Stimulated activated CD4-positive, alpha-beta T cell treated with anti-CD3 and anti-CD28 coated beads, TNF-alpha, amount 100 ng/mL, for 4 hours (primary cell): ENCODE measurements at places on chromosomes 16 and 17.

DNA sequence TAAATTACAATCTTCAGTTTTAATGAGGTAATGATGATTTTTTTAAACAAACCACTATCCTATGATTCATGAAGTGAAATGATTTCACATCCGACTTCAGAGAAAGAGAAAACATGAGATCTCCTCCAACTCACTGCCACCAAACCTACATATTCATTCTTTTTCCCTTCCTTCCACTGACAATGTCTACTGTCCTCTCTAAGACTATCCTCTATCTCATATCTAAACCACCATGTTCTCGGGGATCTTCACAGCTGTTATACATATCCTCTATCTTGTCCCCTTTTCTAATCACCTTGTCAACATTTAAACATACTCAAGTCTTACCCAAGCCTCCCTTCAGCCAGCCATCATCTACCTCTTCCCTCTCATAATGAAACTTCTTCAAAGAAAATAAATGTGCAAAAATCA is 53.5 kb downstream of the SMURF2 start:
- DNase-seq: no peak

DNA sequence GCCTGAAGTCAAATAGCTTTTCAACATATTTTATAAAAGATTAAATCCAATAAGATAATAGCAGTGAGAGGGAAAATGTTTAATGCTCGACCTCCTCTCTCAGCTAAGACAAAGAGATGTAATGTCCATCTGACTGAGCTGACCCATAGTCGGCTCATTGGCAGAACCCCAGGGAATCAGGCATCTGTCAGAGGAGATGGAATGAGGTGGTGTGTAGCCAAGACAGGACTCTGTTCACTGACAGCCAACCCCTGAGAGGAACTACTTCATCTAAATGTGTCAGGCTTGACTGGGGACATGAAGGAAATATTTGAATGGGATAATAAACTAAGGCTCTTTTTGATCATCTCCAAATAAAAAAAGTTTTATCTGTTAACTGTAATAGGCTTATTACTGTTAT is 188.0 kb downstream of the CDH11 start:
- DNase-seq: no peak

- DNase-seq: no peak
These were observed 25.2 kb downstream of the C17orf67 start for GRCh38 chr17:56808503-56808902.

DNA sequence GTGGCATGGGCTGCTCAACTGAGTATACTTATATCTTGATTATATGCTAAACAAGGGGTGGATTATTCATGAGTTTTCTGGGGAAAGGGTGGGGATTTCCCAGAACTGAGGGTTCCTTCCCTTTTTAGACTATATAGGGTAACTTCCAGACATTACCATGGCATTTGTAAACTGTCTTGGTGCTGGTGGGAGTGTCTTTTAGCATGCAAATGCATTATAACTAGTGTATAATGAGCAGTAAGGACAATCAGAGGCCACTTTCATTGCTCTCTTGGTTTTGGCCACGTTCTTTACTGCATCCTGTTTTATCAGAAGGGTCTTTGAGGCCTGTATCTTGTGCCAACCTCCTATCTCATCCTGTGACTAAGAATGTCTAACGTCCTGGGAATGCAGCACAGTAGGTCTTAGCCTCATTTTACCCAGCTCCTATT is 12.0 kb downstream of the PRR11 start:
- DNase-seq: no peak

DNA sequence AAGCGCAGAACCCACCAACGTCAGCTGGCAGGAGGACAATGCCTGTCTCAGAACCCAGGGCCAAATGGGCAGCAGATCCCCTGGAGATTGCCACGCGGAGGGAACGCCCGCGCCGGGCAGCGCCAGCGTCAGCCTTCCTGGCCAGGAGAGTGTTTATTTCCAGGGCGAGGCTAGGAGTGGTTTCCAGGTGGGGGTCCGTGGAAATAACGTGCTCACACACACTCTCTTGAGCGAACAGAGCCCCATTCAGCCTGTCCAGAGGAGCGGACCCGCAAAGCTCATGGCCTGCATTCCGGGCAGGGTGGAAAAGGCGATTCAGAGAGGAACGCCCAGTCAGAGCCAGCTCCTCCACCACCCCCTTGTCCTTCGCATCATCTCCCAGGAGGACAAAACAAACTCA is 40.3 kb downstream of the SDK2 start:
- DNase-seq: no peak

GRCh38 chr17:61122326-61122913 is 277.2 kb upstream of the TBX2 start:
- DNase-seq: no peak

DNA sequence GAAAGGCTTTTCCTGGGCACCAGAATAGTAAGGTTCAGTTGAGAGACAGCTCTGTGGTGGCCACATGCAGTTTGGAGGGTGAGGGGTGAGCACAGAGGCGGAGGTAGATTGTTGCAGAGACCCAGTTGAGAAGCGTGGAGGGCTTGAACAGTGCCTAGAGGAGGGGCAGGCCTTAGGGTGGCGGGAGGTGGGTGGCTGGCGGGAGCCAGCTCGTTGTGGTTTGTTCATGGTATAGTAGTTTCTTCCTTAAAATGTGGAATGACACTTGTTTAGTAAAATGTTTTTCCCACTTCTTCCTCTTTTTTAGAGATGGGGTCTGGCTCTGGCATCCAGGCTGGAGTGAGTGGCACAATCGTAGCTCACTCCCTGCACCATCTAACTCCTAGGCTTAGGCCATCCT is 14.2 kb downstream of the USP10 start:
- DNase-seq: no peak

- no peak for DNase-seq
These were observed 668 bp downstream of the JUP start for GRCh38 chr17:41785859-41786226.

DNA sequence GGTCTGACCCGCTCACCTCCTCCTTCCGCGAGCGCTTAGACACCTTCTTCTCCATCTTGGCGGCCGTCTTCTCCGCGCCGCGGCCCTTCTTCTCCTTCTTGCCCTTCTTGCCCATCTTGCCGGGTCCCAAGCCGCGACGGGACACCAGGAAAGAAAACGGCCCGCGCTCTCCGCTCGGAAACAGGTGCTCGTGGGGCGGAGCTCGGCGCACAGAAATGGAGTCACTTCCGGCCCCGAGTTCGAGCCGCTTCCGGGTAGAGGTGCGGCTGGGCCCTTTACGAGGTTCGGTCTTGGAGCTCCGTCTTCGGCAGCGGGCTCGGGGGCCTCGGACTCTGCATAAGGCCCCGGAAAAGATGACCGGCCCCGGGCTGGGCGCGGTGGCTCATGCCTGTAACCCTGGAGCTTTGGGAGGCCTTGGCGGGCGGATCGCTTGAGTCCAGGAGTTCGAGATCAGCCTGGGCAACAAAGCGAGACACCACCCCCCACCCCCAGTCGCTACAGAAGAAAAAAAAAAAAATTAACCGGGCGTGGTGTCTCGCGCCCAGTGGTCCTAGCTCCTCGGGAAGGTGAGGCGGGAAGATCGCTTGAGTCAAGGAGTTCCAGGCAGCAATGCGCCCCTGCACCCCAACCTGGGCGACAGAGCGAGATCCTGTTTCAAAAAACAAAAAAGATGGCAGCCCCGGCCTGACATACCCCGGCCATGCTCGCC is at the start of gene KLHDC4:
KLHDC4 (minus strand) TSS at position 211 of the 709 bp plus-strand sequence; CDS start at position 115, 96 bp downstream.
- peak; percentile 84 for DNase-seq

- no peak for DNase-seq
These were observed 116.6 kb downstream of the MRTFB start for GRCh38 chr16:14187517-14188338.

- no peak for DNase-seq
These were observed 58.7 kb upstream of the DLX4 start for GRCh38 chr17:49910094-49910857.

- DNase-seq: no peak
These were observed 15.6 kb downstream of the MRPS23 start for GRCh38 chr17:57834146-57834741.

DNA sequence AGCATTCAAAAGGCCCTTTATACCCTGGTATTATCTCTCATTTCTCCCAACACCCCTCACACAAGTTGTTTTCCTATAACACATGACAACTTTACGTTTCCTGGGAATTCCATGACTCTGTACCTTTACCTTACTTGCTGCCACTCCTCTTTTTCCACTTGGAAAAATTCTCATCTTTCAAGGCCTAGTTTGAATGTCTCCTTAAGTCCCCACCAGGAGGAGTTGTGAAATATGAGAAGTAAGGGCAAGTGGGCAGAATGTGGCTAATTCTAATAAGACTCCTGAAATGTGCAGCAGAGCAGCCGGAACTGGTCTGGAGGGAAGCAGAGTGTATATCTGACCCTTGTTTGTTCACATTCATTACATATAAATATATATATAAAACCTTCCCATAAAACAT is 39.7 kb downstream of the BRCA1 start:
- no peak for DNase-seq

GRCh38 chr16:84186685-84187437 is at the start of gene TAF1C:
Gene TAF1C, minus strand, starts transcription at chr16:84187057. Its CDS starts 2,069 bp downstream, at chr16:84184988.
- DNase-seq: peak; percentile 87

GRCh38 chr16:56525236-56525635 is 5.4 kb upstream of the BBS2 start:
- DNase-seq: no peak

DNA sequence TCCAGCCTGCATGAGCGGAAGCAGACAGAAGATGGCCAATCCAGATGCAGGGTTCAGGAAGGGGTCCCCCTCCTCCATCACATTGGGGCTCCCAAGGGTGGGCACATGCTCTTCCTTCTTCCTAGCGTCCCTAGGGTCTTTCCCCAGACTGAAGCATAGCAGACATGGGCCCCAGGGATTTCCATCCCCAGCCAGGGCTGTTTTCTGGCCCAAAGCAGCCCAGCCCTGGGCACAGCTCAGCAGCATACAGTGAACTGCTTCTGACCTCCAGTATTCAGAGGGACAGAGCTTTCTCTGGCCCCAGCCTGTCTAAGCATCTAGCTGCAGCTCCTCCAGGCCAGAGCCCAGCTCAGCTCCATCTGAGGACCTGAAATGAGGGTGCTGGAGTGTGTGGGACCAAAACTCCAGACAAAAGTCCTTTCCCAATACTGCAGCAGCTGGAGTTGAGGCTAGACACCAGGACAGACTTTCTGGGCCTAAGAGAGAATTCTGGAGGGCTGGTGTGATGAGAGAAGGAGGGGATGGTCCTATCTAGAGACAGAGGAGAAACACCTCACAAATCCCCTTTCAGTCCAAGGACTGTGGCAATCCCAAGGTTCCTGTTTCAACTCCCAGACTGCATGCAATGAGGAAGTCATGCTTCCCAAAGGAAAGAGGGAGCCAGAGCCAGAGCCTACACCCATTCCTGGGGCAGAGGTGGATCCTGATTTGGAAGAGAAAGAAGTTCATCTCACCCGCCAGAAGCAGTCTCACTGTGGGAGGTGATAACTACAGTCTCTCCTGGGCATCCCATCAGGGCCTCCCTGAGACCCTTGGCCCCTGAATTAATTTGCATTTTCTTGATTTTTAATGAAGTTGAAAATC is 4.5 kb upstream of the FOXN1 start:
- DNase-seq: no peak

GRCh38 chr17:39156491-39156890 is 5.1 kb upstream of the PLXDC1 start:
- DNase-seq: no peak

DNA sequence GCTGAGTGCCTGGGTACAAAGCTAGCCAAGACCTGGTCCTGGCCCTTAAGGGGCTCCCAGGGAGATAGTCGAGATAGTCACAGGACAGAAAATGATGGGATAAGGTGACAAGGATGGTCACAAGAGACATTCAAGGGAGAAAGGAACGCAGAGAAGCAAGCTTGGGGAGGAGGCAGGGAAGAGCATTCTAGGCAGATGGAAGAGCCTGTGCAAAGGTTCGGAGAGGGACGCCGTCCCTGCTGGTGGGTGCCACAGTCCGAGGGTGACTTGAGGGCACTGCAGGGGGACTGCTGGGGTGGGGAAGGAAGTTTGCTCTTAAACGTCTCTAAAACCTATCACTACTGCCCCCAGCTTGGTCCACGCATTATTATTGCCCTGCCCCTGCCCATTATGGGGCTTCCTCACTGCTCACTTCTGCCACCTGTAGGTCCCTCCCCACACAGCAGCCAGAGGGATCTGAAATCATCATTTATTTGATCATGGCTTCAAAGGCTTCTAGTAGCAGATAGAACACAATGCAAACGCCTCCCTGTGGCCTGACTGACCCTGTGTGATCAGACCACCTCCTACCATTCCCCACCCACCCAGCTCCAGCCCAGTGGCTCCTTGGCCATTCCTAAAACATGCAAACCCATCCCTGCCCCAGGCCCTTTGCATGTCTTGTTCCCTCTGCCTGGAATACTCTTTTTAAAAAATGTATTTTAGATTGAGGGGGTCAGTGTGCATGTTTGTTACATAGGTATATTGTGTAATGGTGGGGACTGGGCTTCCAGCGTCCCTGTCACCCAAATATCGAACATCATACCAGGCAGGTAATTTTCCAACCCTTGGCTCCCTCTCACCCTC is 60.3 kb downstream of the RMI2 start:
- no peak for DNase-seq

DNA sequence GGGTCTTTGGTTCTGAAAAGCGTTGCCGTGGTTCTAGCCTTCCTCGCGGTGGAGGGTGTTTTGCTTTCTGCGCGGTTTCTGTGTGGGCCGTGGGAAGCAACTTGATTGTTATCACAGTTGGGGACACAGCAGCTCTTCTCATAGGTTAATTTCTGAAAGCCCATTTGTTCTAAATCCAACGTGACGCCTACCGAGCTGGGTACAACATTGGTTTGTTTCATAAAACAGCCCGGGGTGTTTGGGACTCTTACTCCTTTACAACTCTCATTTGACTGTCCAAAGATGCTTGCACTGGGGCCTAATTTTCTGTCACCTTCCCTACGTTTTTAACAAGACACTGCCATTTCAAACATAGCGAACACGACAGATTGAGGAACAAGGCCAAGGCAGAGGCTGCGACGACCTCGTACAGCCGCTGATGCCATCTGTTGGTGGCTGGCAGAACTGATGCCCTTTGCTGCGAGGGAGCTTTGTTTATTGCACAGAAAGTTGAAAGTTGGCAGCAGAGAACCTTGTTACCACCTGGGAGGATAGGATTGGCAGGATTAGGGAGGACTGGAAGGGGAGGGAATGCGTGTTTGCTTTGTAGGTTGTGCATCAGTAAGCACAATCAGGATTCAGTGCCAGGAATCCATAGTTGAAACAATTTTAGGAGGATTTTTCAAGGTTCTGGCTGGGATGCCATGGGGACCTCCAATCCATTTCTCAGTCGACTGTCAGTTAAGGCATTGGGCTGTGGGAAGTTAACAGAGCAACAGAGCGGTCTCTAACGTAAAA is 98.3 kb downstream of the PITPNC1 start:
- DNase-seq: peak; percentile 77

DNA sequence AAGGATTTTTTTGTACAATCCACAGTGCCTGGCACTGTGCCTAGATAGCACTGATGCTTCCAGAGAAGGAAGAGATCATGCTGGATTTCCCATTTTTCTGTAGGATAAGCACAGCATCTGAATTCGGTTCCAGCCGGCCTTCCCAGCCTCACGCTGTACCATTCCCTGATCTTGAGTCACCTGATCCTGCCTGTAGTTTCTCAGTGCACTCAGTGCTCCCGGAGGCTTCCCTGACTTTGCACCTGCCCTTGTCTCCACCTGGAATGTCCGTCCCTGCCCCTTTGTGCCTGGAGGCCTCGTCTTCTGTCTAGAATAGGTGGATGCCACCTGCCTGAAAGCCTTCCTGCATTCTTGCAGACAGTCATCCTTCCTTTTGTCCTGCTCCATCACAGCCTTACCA is 179.9 kb downstream of the CCDC182 start:
- DNase-seq: no peak
